Stimulated activated CD4-positive, alpha-beta T cell treated with anti-CD3 and anti-CD28 coated beads, Interleukin-1b, Interleukin-23, amount 100 ng/mL, for 1 hour (primary cell): ENCODE measurements at places on chromosomes 5 and 9.
A peak's percentile ranks its signal among the peaks of the same experiment; 100 is the strongest.

DNA sequence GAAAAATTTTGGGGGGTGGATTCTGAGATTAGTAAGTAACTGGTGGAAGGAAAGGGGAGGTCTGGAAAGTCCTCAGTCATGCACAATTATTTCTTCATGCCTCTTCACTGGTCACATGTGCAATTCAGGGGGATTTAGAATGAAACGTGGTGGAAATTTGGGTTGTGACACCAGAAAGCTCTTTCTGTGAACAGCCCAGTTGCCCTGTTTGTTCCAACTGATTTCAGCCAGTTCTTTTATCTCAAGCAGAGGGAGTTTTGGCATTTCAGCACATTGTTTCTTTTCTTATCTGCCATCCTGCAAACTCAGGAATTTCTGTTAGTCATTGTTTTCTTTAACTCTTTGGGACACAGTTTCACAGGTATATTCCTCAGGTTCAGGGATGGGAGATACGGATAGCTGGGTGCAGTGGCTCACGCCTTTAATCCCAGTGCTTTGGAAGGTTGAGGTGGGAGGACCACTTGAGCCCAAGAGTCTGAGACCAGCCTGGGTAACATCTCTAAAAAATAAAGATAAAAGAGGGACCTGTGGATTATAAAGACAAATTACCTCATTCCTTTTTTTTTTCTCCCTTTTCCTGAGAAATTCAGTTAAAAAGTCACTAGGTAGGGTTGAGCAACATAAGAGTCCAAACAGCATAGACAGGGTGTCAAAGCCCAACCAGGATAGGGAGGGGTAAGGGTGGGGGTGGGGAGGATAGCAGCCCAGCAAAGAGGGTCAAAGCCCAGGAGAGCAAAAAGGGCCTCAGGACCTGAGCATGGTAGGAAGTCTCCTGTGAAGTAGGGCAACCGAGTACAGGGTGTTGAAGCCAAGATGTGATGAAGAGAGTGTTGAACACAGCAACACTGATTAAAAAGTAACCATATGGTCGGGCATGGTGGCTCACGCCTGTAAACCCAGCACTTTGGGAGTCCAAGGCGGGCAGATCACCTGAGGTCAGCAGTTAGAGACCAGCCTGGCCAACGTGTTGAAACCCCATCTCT lies 5.4 kb upstream of the B4GALT1 start:
- DNase-seq, result no peak

DNA sequence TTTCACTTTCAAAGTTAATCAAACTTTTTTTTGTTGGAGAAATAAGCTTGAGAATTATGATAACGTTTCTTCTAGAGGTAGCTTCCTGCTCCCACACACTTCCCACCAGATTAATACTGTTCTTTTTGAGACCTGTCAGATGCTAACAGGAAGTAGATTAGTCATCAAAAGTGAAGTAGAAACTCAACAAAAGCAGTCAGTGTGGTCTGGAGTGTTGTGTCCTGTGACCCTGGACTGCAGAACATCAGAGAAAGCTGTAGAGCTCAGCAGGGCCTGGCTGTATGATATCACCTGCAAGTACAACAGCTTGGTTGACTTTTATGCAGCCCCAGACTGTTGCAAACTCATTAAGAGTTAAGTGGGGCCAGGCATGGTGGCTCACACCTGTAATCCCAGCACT lies 495.7 kb upstream of the CYLC2 start:
- no peak for DNase-seq

DNA sequence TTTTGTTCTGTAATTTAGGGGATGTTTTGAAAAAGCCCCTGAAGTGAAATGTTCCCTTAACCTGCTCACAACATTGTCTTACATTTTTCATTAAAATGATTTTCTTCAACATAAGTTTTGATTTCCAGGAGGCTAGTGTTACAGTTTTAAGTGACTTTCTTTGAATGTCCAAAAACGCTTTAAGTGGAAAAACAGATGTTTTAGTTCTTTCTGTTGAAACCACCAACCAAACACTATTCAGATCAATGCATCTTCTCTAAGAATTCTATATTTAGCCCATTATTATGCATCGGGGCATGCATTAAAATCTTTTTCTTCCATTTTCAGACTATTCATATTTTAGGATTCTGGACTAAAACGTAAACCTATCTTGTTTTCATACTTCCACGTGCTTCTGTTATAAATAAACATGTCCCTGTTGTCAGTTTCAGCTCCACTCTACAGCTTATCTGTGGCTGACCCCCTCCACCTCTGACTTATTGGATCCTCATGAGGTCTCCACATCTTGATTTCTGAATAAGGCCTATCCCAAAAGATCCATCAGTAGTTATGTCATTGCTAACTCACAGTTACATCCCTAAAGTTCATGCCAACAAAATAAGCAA lies 882.3 kb upstream of the SEMA6A start:
- no peak for DNase-seq

GRCh38 chr5:38591523-38591849 lies 35.0 kb upstream of the LIFR start:
- no peak for DNase-seq

- DNase-seq, result no peak
Measured at GRCh38 chr5:6943197-6944112, 230.2 kb downstream of the TENT4A start.

DNA sequence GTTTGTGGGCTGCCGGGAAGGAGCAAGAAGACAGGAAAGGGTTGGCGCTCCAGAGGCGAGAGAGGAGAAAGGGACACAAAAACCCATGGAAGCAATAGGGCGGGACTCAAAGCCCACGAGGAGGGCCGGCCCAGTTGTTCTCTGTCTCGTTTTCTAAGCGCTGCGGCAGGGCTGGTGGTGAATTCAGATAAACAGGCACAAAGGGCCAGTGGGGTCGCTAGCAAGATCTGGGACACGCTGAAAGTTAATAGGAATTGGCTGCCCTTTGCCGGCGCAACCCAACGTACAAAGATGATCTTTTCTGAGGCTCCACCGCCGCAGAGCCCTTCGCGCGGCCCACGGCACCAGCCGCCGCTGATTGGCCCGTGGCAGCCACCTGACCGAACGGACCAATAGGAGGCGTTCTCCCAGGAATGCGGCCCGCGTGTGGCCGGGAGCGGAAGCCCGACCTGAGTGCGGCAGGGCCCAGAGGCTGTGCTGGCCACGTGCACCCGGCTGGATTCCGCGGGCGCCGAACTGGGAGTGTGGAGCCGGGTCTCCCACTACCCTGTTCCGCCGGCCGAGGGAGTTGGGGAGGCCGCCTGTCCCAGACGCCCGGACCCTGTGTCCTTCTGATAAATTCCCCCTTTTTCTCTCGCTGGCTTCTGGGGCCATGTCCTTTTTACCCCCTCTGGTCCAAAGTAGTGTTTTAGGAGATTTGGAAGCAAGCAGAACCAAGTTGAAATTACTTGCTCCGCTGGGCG lies 16.8 kb upstream of the NSD1 start:
- peak; percentile 57 for DNase-seq

DNA sequence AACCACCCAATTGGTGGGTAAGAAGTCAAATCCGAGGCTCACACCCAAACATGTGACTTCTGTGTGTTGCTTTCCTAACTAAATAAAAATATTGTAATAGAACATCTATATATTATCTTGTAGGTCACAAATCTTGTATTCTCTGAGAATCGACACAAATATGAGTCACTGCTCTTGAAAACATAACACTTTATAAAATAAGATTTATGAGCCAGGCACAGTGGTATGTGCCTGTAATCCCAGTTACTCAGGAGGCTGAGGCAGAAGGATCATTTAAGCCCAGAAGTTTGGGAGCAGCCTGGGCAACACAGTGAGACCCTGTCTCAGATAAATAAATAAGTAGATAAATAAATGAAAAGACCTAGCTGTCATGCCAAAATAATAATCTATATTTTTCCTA lies 624.1 kb downstream of the ANXA1 start:
- no peak for DNase-seq

DNA sequence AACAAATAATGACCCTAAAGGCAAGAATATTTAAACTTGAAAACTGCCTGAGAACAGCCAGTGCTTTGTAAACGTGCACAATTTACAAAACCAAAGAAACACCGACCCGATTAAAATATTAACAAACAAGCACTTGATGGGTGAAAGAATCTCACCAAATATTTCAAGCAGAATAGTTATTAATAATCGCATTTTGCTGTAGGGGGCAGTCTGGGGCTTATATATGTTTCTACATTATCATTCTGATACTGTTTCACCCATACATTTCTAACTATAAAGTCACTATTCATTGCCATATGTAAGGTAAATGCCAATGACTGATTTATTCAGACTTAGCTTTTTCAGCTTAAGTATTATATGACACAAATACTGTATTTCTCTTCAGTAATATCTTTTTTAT lies 37.7 kb downstream of the UBAP2 start:
- DNase-seq, result no peak

DNA sequence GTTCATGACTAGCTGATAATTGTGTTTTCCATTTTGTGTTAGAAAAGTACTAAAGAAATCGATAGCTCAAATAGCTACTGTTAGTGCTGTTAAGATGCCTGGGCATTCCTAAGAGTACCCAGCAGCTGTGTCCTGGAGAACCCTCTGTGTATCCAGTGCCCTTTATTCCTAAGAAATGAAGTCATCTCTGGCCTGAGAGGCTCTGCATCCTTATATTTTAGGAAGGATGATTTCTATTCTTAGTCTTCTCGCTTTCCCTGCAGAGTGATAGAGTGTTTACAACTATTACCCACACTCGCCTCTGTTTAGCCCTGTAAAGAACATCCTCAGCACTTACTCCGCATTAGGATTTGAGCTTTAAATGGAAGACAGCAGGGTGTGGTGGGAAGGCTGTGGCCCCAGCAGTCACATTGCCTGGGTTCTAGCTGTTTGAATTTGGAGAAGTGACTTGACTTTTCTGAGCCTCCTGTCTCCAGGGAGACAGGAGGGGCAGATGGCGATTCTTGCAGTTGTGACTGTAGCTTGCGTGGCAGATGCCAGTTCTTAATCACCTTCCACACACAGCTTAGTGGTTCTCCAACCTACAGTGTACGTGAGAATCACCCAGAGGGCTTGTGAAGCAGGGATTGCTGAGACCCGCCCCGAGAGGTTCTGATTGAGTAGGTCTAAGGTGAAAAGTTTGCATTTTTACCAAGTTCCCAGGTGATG lies 177.2 kb upstream of the PITX1 start:
- no peak for DNase-seq
